ENCODE measurements at places on chromosomes 7 and 10. TPM values are rescaled to one million over a fixed set of nuclear protein-coding genes. Genes with fewer than 3 reads are reported as not detected.

DNA sequence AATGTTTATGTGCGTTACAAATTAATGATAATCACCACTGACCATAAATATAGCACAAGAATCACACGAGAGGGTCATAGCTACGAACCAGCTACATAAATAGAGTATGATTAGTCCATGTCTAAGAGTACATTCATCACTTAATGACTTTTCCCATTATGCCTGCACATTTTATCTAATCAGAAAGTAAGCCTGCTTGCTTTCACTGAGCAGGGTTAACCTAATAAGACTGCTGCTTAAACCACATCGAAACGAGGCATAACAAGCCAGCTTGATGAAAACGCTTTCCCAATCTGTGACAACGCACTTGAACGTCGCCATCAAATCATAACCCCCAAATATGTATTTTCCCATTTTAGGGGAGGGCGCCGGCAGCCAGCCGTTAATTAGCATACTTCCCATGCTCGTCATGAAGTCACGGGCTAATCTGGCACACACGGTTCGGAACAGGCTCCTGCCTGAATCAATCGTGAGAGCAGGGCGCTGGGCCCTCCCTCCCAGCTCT, 71.5 kb downstream of the EBF3 start:
- no peak for DNase-seq

- DNase-seq, result no peak
Measured at GRCh38 chr7:158018098-158018762, 569.4 kb downstream of the PTPRN2 start.

DNA sequence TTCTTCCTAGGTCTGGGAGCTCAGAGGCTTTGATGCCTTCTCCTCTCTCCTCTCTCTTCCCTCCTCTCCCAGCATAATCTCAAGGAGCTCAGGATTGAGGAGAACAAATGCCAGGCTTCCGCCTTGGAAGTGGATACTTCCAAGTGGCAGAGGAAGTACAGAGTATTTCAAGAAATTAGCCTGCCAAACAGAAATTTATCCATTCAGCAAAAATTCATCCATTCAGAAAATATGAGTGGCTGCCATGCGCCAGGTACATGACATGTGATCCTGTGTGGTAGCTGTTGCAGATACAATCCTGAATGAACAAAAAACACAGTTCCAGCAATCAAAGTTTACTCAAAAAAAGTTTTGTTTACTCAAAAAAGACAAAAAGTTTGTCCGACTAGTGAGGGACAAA, 18.4 kb downstream of the NOLC1 start:
- DNase-seq, result no peak

- no peak for DNase-seq
Measured at GRCh38 chr10:70328967-70329366, 45.2 kb upstream of the NPFFR1 start.

- DNase-seq, result no peak
Measured at GRCh38 chr10:21668831-21669230, 134.8 kb downstream of the MLLT10 start.

- DNase-seq, result no peak
Measured at GRCh38 chr10:27816320-27816719, 70.7 kb upstream of the MKX start.

DNA sequence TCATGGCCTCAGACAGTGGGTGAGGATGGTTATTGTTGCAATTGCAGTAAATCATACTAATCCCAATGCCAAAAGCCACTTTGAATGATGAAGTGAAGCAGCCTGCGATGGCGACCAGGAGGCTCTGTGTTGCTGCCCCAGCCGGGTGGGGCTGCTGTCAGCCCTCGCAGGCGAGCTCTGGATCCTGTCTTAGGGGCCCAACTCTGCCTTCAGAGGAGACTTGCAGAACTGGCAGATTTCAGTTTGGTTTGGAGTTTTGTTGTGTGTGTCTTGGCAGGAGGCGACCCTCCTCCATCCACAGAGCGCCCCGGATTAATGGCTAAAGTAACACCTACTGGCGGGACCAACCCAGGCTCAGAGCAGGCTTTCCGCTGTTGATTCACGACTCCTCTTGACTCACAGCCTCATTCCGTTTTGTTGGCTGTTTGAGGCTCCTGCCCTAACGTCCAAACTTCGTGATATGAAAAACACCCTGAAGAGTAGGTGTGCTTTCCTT, 67.9 kb upstream of the BMPER start:
- no peak for DNase-seq

- DNase-seq, result no peak
Measured at GRCh38 chr10:48377751-48378530, 71.5 kb downstream of the MAPK8 start.

DNA sequence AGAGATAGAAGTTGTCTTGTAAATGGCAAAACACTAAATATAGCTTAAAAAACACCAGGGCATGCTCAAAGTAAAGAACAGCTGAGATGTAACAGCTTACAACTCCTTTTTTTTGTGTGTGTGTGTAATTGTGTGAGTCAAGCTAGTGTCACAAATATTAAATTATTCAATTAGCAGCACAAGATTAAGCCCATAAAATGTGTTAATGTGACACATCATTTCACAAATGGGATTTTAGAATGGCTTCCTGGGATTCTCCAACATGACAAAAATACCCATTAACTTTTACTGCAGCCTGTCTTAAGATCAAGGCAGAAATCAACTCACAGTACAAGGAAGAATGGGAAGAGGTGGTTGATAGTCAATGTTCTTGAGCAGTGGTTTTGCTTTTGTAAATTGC, 251.4 kb downstream of the KIF20B start:
- DNase-seq, result no peak

GRCh38 chr7:42095791-42096190, 141.2 kb downstream of the GLI3 start:
- no peak for DNase-seq

- DNase-seq, result no peak
Measured at GRCh38 chr7:96495751-96496216, 173.9 kb upstream of the SLC25A13 start.

- peak; percentile 74 for DNase-seq
Measured at GRCh38 chr7:36153571-36154097, 580 bp downstream of the EEPD1 start.

DNA sequence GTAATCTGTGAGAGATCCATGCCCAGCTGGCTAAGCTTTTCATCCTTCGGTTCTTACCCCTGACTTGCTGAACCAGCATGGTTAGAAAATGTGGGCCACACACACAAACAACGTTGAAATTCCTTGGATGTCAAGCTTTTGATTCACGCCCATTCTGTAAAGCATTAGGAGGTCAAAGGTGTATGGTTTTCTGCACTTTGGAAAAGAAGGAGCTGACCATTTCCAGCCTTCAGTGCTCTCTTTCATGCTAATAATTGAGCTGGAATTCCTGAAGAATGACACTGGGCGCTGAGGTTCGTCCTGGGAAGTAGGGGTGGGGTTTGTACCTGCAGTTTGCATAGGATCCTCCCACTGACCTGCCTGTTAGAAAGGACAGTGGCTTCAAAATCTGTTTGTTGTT, 23.1 kb downstream of the KLF6 start:
- DNase-seq, result no peak

DNA sequence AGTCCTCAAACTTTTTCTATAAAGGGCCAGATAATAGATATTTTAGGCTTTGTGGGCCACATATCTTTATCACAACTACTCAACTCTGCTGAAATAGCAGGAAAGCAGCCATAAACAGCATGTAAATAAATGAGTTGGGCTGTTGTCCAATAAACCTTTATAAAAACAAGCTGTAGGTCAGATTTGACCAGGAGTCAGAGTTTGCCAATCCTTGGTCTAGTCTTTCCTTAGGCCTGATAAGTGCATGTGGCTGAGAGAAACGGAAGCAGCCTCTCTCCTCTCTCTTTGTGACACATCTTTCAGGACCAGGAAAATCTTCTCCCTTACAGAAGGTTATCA, 724.5 kb downstream of the GRID1 start:
- no peak for DNase-seq

The FOXI2 gene
- not detected for total RNA-seq

The AKR1C8 gene
- total RNA-seq, result not detected

The BUB3 gene
- total RNA-seq, result 81.1 TPM

The ZP3 gene
- 10.8 TPM for total RNA-seq

The ATOH7 gene
- total RNA-seq, result not detected
